ENCODE measurements at places on chromosomes 11 and 22. TPM values are rescaled to one million over a fixed set of nuclear protein-coding genes. Genes with fewer than 3 reads are reported as not detected.
A peak's percentile ranks its signal among the peaks of the same experiment; 100 is the strongest.

Gene POGLUT3
- 27.1 TPM for total RNA-seq

Gene FADS1
- 47.1 TPM for total RNA-seq

GRCh38 chr11:30860146-30860545 lies 274.0 kb upstream of the MPPED2 start:
- DNase-seq: no peak

- no peak for DNase-seq
These were observed 101.1 kb downstream of the GRIK4 start for GRCh38 chr11:120612513-120613263.

Gene NUDT8
- total RNA-seq: 23.4 TPM

- no peak for DNase-seq
These were observed 113.0 kb downstream of the PTPRJ start for GRCh38 chr11:48093323-48093722.

Gene FADS2
- 37.6 TPM for total RNA-seq

- DNase-seq: no peak
These were observed 12.9 kb downstream of the TSPAN32 start for GRCh38 chr11:2314525-2315394.

DNA sequence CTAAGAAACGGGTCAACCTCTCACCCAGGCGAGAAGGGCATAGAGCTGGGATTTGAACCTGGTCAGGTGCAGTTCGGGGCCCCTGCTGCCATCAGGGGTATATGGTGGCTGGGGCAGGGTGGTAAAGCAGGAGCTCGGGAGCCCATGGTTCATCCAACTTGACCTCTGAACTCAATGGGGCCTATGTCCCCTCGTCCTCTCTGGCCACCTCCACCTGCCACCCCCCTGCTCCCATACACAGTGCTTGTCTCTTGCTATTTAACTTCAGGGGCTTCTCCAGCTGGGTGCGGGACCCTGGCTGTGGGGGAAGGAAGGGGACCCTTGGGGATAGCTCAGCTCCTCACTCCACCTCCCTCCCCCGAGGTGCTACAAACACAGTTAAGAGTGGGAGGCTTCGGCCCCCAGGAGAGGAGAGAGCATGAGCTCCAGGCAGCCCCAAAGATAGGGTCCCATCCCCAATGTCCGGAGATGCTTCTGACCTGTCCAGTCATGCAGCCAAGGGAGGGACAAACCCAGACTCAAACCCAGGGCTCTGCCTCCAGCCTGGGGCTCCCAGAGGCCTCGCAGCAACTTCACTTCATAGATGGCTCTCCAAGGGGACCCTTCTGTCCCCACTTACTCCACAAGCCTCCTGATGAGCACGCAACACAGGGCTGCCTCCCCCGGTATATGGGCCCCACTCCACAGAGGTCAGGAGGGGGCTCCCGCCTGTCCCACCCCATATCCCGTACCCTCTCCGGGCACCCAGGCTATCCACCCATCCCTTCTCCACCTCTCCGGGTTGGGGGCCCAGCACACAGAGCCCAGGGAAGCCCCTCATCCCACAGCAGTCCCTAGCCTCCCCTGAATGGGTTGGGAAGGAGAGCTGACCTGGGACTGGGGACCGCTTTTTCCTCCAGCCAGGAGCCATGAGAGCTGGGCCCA lies 712 bp downstream of the IL2RB start:
- no peak for DNase-seq

GRCh38 chr11:116642481-116642880 lies 130.3 kb downstream of the BUD13 start:
- DNase-seq: no peak

DNA sequence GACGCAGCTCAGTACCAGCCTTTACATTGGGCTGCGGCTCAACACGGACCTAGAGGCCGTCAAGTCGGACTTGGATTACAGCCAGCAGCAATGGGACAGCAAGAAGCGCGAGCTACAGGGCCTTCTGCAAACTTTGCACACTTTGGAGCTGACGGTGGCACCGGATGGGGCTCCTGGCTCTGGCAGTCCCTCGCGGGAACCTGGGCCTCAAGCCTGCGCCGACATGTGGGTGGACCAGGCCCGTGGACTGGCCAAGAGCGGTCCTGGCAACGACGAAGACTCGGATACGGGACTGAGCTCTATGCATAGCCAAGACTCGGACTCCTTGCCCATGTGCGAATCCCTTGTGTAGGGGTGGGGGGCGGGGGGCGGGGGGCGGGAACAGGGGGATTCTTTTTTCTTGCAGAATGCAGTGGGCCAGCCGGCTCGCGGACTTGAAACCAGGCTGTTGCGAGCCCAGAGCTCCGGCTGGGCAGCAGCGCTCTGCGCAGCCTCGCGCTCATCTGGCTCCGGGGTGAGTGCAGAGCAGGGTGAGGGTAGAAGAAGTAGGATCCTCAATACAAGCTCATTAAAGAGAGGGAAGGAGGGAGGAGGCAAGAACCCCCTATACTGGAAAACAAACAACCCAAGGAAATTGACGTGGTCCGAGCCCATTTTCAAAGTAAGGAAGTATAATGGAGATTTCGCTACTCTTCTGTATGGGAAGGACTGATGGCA lies 1.8 kb downstream of the RASSF10 start:
- no peak for DNase-seq

- no peak for DNase-seq
These were observed 993 bp upstream of the SFI1 start for GRCh38 chr22:31495343-31495742.

Gene KRTAP5-10
- total RNA-seq: not detected

DNA sequence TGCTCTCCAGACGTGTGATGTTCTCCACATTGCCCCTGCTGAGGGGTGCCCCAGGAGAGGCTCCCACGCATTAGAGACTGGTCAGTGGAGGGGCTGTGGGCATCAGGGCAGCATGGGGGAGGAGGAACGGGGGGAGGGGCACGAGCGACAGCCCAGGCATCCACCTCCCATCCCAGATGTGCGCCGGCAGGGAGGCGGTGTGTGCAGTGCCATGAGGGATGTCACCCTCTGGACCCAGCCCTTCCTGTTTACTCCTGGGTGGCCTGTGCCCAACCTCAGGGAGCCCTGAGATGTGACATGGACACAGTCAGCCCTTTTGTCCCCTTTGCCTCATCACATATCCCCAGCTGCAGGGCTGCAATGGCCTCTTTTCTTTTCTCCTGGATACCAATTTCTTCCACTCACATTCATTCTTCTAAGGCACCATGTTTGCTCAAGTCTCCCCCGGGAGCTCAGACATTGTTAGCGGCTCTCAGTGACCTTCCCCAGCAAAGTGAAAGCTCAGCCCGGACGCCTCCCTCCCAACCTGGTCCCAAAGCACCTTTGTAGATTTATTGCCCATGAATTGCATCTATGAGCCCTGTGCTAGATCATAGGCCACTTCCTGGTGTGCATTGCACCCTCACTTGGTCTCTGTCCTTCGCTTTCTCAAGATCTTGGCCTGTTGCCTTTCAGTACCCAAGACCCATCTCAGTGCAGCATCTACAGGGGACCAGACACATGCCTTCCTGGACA lies 150.6 kb downstream of the CEP164 start:
- no peak for DNase-seq

Gene TP53AIP1
- not detected for total RNA-seq

GRCh38 chr11:47488674-47489394 lies 39.9 kb upstream of the RAPSN start:
- no peak for DNase-seq

GRCh38 chr11:128757886-128758612 lies 64.2 kb downstream of the FLI1 start:
- DNase-seq: no peak

DNA sequence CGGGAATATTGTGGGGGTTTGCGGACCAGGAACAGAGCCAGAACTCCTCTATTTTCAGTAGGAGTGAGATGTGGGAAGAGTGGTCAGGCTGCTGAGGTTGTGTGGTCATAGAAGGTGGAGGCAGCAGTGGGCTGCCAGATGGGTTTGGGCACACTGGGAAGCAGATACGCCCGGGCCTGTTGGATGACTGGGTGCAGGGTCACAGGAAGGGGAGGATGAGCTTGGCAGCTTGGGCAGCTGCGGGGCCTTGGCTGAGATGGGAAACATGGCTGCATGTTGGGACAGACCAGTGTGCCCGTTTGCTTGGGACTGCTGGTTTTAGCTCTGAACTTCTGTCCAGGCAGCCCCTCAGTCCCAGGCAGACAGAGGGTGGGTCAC lies 11.4 kb downstream of the SHANK3 start:
- no peak for DNase-seq

DNA sequence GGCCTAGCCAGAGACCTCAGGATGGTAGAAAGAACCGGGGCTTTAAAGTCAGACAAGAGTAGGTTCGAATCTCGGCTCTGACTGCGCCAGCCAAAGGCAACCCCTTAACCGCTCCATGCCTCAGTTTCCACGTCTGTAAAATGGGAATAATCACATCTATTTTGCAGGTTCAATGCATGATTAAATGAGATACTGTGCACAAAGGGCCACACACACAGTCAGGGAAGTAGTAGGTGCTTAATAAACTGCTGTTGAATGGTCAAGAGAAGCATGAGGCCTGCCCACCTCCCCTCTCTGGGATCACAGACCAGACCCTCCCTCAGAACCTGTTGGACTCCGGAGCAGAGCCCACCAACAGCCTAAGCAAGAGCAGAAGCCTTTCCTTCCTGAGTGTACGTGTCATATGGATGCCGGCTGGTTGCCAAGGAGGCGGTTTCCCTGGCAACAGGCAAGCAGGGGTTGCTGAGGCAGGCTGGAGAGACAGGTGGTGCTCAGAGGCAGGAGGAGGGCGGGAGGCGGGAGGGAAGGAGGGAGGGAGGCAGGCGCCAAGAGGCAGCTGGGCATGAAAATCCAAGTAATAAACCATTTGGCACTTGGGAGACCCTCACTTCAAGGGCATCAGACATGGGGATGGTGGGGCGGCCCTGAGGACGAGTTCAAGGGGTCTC lies 43.9 kb downstream of the NFAM1 start:
- DNase-seq: no peak

Gene THY1
- 3.5 TPM for total RNA-seq

Gene MRGPRX4
- not detected for total RNA-seq

Gene KLHDC7B
- total RNA-seq: not detected

Gene CBLIF
- 2.6 TPM for total RNA-seq

Gene RTN3
- total RNA-seq: 49.5 TPM

DNA sequence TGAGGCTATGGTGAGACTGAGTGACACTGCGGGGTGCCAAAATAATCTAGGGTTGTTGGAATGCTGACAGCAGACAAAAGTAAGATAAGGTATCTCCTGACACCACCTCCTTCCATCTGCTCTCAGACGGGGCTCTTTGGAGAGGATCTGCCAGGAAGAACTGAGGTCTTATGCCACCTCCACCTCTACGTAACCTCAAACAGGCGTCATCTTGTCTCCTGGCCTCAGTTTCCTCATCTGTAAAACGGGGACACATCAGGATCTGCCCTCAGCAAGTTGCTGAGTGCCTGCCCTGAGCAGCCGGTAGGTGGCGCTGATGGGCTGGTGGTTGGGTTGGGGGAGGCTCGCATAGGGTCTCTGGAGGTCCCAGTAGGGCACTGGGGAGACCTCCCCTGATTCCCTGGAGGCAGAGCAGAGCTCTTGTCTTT lies 1.7 kb upstream of the MYEOV start:
- no peak for DNase-seq

DNA sequence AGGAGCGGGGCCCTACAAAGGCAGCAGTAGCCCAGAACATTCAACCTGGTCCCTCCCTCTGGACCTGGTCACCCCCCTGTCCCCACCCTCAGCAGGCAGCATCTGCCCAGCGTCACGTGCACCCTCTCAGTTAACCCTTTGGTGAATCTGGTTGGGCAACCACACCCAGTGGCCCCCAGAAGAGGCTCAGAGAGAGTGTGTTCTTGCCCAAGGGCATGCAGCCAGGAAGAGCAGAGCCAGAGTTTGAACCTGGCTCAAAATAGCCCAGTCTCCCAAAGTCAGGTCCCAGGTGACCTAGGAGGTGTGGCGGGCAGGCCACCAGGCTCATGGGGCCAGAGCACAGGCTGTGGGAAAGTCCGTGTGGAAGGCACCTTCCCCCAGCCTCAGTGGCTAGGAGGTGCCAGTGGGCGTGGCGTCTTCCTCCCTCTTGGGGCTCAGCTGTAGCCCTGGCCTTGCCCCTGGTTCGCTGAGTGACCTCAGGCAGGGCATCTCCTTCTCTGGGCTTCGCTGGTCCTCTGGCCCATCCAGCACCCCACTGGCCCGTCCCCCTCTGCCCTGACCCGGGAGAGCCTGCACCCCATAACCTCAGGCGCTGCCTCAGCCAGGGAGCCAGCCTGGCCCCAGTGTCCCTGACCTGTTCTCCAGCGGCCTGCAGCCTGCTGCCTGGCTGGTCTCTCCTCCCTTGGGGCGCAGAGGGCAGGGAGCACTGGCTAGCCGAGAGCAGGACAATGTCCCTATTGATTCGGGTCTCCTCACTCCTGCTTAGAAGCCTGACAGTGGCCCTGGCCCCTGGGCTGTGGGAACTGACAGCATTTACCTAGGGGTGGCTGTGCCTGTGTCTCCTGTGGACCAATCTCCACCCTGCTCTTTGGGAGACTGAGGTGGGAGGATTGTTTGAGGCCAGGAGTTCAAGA lies 7.0 kb downstream of the ALDH3B1 start:
- no peak for DNase-seq

GRCh38 chr22:35580351-35581022 lies 36.6 kb downstream of the MB start:
- DNase-seq: no peak

GRCh38 chr22:22746963-22747933 lies 102.8 kb downstream of the GGTLC2 start:
- no peak for DNase-seq

- no peak for DNase-seq
These were observed 14.1 kb downstream of the AASDHPPT start for GRCh38 chr11:106091480-106092123.

DNA sequence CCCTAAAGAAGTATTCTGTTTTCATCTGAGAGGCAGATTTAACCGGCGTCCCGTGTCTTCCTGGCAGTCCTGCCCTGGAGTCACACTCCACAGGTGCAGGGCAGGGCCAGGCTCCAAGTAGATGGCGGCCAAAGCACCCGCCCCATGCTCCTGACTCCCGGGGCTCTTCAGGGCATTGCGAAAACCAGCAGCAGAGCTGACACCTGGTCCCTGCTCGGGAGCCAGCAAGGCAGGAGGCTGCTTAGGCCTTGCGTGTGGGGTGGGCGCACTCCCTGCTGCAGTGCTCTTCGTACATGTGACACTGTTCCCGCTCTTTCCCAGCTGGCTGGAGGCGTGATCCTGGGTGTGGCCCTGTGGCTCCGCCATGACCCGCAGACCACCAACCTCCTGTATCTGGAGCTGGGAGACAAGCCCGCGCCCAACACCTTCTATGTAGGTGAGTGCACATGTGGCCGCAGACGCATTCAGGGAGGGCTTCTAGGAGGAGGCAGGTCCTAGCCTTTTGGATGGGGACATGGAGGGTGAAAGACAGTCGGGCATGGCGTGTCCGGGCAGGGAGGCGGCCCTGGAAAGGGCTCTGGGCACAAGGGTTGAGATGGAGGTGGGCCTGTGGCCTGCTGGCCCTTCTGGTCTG lies 10.3 kb upstream of the TSSC4 start:
- DNase-seq: no peak

GRCh38 chr11:14904745-14905103 lies 12.7 kb upstream of the CYP2R1 start:
- DNase-seq: peak; percentile 90

- no peak for DNase-seq
These were observed 44.9 kb downstream of the DSCAML1 start for GRCh38 chr11:117752071-117752470.

Gene TUBA8
- not detected for total RNA-seq

- DNase-seq: no peak
These were observed 41.2 kb upstream of the GRAMD4 start for GRCh38 chr22:46578824-46579561.
